ENCODE measurements at places on chromosomes 4 and X.

DNA sequence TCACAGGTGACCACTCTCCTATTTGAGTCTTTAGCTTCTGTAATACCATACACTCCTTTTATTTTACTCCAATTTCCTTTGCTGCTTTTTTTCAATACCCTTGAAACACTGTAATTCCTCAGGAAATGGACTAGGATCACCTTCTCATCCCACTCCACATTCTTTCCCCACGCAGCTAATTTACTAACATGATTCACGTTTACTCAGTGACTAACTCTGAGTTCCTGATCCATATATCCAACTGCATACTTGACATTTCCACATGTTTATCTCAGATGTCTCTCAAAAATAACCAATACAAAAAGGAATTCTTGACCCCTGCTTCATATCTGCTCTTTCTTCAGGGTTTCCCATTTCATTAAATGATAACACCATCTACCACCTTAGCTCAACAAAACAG is 19.9 kb downstream of the RPS6KA6 start:
- DNase-seq = no peak

GRCh38 chr4:70838666-70839588 is 763 bp downstream of the GRSF1 start:
- peak; percentile 31 for DNase-seq

GRCh38 chrX:72296991-72297390 is 8.7 kb downstream of the CITED1 start:
- DNase-seq = no peak

DNA sequence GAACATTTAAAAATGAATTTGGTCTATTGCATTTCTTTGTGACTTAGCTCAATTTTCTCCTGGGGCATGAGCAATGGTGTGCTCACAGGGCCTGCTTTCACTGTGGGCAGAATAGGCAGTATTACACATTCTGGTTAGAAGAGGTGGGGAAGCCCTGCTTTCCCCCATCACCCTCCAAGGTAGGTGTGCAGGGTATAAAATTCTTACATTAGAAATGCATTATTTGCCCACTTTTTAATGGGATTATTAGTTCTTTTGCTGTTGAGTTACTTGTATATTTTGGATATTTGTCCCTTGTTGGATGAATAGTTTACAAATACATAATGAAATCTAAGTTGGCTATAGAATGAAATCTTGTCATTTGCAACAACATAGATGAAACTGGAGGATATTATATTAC is 8.3 kb upstream of the STBD1 start:
- no peak for DNase-seq

DNA sequence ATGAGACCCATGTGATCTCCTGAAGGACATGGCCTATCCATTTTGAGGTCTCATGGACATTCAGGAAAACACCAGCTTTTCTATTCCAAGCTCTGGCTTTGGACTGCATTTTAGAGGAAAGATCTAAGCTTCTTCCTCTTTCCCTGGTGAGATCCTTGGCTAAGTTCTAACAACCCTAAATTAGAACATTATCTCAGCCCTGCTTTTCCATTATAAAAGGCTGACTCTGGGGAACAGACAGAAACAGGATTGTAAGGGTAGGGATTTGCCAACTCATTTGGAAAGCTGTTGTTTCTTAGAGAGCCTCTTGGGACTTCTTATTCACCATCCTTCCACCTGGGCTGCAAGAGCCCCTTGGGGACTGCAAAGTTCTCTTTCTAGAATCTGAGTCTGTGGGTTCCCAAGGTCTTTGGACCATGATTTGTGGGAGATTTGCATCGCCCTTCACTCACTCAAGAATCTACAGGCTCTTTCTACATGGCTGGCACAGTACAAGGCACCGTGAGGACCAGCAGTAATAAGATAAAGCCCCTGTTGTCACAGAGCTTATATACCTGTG is 146.9 kb downstream of the FNIP2 start:
- no peak for DNase-seq

DNA sequence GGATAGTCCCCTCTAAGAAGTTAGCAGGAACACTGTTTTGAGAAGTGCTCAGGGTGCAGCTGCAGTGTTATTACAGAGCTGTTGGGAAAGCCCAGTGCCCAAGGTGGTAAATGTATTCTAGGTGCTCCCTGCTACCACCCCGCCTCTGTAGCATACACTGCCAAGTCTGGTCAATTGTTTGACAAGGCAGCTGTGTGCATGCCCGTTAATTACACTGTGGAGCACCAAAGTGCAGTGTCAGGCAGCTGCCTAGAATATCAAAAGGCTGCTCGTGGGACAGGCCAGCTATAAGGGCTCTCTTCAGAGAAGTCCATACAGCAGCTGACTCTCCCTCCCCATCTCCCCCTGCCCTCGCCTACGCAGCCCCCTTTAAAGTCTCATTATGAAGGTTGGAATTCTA is 99.9 kb upstream of the KLHL13 start:
- no peak for DNase-seq

GRCh38 chr4:182717788-182718583 is 199.2 kb downstream of the DCTD start:
- DNase-seq = no peak

DNA sequence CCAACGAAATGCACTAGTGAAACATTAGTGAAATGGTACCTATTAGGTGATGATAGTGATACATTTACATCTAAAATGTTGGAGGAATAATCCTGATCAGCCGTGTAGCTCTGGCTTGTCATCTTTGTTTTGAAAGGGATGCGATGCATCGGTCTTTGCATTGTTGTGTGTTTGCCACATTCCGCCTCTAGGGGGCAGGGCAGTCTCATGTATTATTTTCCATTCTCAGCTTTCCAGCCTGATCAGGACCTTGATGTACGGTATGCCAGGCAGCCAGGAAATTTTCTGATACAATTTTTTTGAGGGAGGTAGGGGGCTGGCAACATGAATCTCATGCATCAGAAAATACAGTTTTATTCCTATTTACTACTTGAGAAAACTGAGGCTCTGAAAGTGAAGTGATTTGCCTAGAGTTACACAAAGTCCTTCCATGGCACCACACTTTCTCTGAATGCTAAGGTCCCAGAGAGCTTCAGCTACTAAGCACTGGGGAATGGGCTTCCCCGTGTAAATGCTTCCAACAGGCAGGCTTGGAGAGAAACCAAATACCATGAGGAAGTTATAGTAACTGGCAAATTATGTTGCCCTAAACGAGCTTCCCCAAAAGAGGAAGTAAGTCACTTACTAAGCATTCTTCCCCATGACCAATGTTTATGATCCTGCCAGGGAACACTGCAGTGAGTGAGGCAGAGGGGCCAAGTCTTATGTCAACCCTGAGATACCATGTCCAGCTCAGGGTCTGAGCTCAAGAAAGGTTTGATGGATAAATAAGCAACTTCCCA is 31.8 kb upstream of the IQSEC2 start:
- DNase-seq = peak; percentile 25

GRCh38 chrX:7746856-7747255 is 96.1 kb upstream of the VCX start:
- DNase-seq = no peak

GRCh38 chr4:177012918-177013545 is 220.3 kb upstream of the VEGFC start:
- no peak for DNase-seq

DNA sequence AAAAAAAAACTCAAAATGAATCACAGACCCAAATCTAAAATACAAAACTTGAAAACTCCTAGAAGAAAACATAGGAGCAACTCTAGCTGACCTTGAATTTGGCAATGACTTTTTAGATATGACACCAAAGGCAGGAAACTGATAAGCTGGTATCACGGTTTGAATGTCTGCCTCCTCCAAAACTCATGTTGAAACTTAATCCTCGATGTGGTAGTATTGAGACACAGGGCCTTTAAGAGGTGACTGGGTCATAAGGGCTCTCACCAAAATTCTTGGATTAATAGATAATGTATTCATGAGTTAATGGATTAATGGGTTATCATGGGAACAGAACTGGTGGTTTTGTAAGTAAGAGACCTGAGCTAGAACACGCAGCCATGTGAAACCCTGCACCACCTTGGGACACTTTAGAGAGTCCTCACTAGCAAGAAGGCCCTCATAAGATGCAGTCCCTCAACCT is 40.5 kb downstream of the FRYL start:
- DNase-seq = no peak

DNA sequence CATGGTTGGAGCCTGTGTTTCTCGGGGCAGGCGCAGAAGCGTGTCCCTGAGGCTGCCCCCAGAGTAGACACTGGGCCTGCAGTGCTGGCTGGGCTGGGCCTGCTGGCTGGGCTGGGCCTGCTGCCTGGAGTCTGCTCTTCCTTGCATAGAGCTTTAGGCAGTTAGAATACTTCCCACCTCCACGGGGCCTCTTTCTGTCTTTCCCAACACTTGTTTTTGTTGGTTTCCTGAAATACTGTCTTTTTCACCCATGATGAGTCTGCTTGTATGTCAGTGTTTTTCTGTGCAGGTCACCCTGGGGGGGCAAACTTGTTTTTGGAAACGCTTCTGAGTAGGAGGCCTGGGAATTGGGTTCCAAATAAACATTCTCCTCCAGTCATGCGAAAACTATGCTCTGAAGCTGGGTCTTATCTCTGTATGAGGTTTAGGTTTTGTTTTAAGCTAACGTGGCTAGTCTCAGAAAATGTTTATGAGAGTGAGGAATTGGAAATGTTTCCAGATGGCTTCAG is 32.2 kb downstream of the TRMT44 start:
- no peak for DNase-seq

DNA sequence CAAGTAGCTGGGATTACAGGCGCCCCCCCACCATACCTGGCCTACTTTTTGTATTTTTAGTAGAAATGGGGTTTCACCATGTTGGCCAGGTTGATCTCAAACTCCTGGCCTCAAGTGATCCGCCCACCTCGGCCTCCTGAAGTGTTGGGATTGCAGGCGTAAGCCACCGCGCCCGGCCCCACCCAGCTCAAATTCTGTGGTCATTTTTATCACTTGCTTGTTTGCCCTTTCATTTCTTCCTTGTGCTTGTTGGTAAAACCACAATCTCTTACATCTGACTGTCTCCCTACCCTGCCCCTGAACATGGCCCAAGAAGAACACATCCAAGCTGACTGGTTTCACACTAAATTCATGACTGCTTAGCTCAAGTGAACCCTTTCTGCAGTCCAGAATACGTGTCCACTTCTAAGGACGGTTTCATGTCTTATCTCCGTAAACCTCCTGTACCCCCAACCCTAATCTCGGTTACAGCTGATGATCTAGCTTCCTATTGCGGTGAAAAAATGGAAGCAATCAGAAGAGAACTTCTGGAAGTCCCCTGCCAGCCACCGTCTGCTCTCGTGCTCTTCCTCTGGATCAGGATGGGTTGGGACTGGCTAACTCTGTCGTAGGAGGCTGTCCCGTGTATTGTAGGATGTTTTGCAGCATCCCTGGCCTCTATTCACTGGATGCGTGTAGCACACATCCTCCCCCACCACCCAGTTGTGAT is 5.4 kb upstream of the RS1 start:
- no peak for DNase-seq

- DNase-seq = no peak
Observed at GRCh38 chr4:158940271-158940670, 162.6 kb upstream of the RAPGEF2 start.

DNA sequence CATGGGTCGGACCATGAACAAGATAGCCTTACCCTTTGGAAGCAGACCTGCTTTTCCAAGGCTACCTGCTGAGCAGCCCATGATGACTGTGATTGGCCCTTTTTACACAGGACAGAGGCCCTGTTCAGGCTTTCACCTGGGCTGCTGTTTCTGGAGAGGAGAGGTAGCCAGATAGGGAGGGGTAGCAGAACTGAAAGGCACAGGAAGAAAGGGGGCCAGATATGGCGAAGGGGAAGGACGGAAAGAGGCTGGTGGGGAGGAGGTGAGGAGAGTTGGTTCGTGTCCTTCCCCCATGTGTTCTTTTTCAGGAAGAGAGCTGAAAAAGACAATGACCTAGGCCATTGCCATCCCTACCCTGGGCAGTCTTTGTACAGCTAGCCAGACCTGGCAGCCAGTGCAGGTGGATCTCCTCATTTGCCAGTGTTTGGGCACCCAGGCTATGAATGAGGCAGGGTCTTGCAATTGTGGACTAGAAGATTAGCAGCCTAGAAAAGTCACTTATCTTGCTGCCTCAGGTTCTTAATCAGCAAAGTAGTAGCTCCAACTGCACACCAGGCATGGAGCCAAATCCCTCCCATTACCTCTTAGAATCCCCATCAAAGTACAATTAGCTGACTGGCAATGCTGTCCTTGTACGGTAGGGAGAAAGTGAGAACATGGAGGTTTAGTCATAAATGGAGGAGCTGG is 139.6 kb downstream of the AMMECR1 start:
- no peak for DNase-seq

DNA sequence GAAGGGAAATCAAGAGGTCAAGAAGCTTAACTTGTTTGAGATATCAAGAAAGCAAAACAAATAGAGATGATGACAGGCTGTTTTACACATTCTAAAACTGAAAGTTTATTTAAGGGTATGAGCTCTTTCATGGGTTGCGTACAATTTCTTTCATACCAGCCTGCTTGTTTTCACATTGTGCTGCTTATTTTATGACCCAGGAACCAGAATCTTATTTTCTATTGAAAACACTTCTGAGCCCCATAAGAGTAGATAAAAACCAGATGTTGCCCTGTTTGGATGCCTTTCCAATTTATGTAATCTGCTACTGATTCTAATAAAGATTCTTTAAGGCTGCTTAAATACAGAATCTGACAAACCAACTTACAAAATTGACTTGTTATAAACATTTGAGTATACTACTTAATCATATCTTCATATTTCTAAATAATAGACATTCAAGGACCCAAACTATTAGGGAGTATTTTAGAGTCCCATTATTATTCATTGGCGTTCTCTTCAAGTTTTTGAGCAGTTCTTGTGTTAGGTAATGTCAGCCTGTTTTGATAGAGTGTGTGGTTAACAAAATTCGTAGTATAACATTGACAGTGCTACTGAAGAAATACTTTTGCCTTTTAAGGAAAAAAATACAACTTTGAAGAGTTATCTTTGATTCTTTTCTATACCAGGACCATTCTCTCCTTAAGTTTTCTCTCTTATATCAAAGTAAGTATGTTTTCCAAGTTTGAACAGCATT is 74.4 kb downstream of the PDLIM5 start:
- no peak for DNase-seq

- peak; percentile 5 for DNase-seq
Observed at GRCh38 chr4:145937971-145938611, 532 bp downstream of the ZNF827 start.

- no peak for DNase-seq
Observed at GRCh38 chr4:102828497-102828808, 1.1 kb upstream of the UBE2D3 start.

- DNase-seq = no peak
Observed at GRCh38 chrX:49278081-49278480, 8.5 kb downstream of the PPP1R3F start.

- no peak for DNase-seq
Observed at GRCh38 chr4:176753049-176753448, 39.7 kb downstream of the VEGFC start.
